ENCODE measurements at places on chromosomes 5 and 9. TPM values are rescaled to one million over a fixed set of nuclear protein-coding genes. Genes with fewer than 3 reads are reported as not detected.

The GLE1 gene
- 20.7 TPM for polyA plus RNA-seq

The P4HA2 gene
- polyA plus RNA-seq = 52.5 TPM

The CRB2 gene
- 0.12 TPM for polyA plus RNA-seq

DNA sequence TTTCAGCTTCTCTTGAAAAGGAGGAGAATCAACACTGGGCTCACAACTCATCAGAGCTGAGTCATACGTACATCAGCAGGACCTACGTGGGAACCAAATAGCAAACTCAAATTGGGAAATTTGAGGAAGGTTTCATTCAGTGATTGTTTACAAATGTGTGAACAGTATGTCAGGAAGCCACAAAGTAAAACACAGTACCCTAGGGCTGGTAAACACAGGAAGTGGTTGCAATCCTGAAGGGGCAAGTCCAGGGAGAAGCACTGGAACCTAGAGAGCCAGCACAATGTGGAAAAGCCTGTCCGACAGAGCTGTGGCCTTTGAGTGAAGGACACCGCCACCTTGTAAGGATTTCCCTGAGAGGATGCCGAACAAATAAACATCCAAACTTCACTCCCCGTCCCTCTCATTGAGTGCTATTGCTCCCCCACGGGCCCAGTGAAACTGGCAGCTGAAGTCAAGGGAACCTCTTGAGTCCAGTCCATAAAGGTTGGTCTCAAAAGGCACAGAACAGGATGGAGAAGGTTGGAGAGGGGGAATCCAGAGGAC is 26.7 kb upstream of the RICTOR start:
- no peak for DNase-seq

DNA sequence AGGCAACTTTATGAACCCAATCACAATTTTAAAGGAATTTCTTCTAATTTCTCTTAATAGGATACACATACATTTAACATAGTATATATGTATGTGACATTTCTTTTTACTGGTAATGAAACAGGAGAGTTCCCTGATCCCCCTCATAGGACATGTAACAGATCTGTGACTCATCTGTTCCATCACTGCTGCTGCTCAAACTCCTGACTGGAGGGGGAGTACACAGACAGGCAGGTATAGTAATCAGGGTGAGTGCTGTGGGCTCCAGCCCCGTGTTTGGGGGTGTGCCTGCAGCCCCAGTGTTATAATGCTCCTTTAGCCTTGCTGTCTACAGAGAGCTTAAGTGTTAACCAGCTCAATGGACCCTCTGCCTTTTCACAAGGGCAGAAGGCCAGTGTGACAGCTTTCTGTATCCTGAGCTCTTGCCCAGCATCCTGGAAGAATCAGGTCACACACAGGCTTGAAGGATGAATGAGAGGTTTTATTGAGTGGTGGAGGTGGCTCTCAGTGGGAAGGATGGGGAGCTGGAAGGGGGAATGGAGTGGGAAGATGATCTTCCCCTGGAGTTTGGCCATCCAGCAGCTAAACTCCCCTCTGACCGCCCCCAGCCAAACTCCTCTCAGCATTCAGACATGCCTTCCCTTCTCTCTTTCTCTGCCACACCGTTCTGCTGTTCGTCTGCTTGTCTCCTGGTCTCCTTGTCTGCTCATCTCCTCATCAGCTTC is 161.3 kb downstream of the ZNF608 start:
- DNase-seq = no peak

The TRIM36 gene
- 2.2 TPM for polyA plus RNA-seq

The CDKN2B-AS1 gene
- polyA plus RNA-seq = 0.26 TPM

DNA sequence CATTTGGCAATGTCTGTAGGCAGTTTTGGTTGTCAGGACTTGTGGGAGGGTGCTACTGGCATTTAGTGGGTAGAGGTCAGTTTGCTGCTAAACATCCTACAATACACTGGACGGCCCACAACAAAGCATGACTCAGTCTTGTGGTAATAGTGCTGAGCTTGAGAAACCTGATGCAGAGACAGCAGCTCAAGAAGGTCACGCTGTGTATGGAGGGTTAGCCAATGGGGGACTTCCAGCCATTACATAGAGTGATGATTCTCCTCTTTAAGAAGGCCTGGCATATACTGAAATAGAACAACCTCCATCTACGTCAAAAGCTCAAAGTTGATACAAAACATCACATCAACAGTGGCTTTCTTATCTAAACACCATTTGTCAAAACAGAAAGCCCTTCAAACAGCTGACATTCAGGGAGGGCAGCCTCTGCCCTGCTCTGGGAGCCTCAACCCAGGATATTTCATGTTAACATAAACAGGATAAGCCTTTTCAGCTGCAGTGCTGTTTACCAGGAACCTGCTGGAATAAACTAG is 143.0 kb downstream of the GPBP1 start:
- DNase-seq = no peak

- DNase-seq = no peak
Measured at GRCh38 chr5:33075731-33076130, 364.6 kb downstream of the NPR3 start.

- DNase-seq = no peak
Measured at GRCh38 chr9:72274441-72274840, 90.6 kb downstream of the ZFAND5 start.

GRCh38 chr5:766666-767431 is 17.7 kb downstream of the ZDHHC11B start:
- DNase-seq = no peak

The LOX gene
- polyA plus RNA-seq = 41.1 TPM

- no peak for DNase-seq
Measured at GRCh38 chr9:92353051-92353450, 27.3 kb downstream of the CENPP start.

GRCh38 chr5:116577064-116577788 is 2.6 kb upstream of the SEMA6A start:
- DNase-seq = no peak

DNA sequence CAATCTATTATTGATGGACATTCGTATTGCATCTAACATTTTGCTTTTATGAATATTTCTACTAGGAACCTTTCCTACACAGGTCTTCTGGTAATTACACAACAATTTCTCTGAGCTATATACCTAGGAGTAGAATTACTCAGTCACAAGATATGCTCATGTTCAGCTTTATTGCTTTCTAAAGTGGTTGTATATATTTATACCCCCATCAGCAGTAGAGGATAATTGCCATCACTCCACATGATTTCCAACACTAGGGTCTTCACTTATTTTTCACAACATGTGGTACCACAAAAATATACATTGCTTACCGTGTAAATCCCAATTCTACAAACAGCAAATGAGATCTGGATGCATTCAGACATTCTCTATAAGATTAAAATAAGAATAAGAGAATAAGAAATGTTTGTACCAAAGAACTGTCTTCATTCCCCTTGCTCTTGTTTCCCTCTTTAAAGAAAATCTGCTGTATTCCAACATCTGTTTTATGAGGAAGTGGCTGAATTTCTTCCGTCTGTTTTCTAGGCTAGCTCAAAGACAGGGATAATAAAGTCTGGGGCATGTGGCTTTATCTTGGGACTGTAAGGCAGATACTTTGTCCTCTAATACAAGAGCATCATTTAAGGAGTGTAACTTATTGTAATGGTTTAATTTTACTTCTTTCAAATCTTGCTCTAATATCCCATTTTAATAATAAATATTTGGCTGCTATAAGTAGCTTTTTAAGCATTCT is 28.2 kb downstream of the ARL15 start:
- no peak for DNase-seq

DNA sequence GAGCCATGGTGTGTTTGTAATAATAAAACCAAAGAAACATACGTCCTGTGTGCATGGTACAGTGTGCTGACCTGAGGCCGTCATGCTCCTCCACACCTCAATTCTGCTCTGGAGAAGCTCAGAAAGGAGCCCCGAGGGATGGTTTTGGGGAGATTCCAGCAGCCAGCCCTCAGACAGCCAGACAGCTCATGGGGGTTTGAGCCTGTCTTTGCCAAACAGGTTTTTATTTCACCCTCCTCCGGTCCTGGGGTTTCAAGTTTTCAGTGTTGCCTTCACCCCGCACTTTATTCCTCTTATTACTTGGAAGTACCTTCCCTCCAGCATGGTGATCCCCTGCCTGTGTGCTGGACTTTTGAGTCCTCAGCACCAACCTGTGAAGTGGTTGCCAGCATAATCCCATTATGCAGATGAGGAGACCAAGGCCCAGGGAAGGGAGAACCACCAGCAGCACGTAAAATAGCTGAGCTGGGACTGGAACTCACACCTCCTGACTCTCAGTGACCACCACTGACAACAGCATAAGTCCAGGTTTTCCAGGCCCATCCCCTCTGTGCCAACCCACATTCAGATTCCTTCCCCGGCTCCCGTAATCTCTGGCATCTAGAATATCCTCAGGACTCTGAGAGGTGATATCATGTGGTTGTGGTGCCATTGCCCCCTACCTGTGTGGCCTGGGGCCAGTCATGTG is 35.1 kb downstream of the TGFBI start:
- no peak for DNase-seq

The CNTFR gene
- polyA plus RNA-seq = 53.8 TPM

GRCh38 chr5:35098214-35098613 is 50.5 kb upstream of the AGXT2 start:
- DNase-seq = no peak

The ISL1 gene
- polyA plus RNA-seq = 0.28 TPM

The OBP2B gene
- not detected for polyA plus RNA-seq

GRCh38 chr9:98450496-98450895 is 195.0 kb upstream of the TBC1D2 start:
- no peak for DNase-seq

GRCh38 chr5:83844449-83845068 is 123.9 kb upstream of the HAPLN1 start:
- DNase-seq = no peak

DNA sequence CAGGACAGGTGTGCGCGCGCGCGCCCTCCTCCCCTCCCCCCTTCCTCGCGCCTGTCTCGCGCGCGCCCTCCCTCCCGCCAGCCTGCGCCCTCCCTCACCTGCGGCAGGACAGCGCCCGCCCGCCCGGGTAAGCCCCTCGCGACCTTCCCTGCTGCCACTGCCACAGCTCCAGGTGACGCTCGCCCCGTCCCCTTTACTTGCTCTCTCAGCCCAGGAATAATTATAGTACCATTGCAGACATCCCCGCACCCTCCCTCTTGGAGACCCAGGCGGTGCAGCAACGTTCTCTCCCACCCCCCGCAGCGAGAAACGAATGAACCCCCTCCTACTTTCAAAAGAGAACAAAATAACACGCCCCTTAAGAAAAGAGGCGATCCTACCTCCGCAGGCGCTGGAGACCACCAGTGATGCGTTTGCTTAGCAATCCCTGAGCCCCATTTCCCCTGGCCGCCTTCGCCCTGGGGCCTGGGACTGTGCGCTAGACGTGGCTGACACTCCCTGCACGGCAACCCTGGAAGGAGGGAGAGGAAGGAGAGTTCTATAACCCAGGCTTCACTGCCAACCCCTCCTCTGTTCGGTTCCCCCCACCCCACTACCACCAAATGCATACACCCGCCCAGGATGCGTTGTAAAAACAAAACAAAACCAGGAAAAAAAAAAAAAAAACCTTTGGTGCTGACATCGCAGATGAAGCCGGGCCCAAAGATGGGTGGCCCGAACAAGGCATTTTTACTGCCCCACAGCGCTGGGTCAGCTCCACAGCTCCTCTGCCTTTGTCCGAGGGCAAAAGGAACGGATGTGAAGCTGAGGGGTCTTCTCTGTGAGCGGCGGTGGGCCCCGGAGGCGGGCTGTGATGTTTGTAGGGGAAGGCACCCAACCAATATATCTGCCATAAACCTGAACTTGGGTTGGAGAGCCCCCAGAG is 5.6 kb upstream of the PURA start:
- no peak for DNase-seq

- DNase-seq = no peak
Measured at GRCh38 chr9:99430301-99430700, 208.2 kb downstream of the SEC61B start.

The SHOC1 gene
- 0.26 TPM for polyA plus RNA-seq

DNA sequence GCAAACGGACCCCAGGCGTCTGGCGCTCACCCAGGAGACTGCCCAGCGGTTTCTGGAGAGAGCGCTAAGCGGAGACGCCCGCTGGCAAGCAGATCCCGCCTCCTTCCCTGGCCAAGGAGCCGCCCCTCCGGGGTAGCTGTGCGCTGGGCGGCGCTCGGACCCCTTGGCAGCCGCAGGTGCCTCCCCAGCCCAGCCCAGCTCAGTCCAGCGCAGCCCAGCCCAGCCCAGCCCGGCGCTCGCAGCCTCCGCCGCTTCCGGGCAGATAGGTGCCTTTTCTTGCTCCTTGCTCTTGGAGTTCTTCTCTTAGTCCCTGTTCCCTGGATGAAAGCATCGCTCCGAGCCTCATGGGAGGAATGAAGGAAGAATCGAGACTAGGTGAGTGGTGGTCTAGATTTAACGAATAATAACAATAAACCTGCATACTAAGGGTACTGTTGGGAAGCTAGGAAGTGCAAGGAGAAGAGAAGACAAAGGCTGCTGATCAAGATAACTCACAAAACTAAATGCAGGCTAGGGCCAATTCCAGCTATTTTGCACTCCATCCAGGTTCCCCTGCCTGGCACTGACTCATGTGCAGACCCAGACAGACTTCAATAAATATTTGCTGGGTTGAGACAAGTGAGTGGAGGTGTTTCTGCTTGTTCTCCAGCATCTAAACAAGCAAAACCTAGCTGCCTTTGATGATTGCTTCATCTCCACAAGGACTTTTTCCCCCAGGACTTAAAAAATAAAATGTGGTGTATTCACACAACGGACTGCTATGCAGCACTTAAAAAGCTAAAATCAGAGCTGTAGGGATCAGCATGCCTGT is at the start of gene STK32A:
Gene STK32A, plus strand, starts transcription at position 202 of the 811 bp plus-strand sequence. CDS start 4,609 bp downstream, outside the sequence.
- DNase-seq = no peak

The IFNA21 gene
- not detected for polyA plus RNA-seq

DNA sequence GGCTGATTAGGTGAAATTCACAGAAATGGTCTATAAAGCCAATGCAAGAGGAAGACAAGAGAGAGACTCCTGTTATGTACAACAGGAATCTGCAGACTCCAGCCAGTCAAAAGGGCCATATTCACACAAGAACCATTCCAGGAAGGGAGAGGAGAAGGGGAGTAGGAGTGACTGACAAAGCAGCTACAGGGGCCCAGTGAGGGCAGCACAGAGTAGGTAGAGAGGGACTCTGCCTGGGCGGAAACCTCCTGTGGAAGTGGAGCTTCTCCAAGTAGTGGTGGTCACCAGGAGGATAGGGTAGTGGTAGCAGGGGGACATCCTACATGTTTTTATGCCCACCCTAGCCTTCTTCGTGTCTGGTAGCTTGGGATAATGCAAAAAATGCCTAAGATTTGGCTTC is 667.3 kb downstream of the ACTL7B start:
- no peak for DNase-seq
